ENCODE measurements at places on chromosomes 11 and 22.

- DNase-seq = no peak
Observed at GRCh38 chr11:12417691-12418611, 40.6 kb downstream of the PARVA start.

DNA sequence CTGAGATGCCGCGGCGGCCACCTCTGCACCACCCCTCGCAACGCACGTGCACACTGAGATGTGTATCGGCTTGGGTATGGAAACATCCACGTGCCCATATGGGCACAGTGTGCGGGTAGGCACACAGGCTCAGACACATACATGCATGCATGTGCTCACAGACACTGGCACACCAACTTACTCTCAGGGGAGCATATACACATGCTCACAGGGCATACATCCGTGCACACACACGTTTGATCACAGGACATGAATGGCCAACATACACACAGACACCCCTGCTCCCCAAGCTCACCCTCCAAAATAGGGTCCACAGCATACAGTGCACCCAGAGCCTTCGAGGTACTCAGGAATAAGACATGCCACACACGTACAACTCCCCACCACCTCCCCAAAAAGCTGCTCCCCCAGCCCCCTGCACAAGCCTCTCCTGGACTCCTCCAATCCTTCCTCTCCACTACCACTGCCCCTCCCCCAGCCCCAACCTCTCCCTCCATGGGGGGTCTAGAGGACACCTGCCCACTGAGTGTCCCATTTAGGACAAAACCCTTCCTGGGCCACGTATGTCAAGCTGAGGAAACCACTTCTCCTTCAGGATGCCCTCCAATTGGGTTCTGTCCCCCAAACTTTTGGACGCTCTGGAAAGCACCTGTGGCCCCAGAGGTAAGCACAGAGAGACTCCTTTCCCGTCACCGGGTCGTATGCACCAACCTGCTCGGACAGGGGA, 53.1 kb downstream of the SLC22A12 start:
- DNase-seq = no peak

DNA sequence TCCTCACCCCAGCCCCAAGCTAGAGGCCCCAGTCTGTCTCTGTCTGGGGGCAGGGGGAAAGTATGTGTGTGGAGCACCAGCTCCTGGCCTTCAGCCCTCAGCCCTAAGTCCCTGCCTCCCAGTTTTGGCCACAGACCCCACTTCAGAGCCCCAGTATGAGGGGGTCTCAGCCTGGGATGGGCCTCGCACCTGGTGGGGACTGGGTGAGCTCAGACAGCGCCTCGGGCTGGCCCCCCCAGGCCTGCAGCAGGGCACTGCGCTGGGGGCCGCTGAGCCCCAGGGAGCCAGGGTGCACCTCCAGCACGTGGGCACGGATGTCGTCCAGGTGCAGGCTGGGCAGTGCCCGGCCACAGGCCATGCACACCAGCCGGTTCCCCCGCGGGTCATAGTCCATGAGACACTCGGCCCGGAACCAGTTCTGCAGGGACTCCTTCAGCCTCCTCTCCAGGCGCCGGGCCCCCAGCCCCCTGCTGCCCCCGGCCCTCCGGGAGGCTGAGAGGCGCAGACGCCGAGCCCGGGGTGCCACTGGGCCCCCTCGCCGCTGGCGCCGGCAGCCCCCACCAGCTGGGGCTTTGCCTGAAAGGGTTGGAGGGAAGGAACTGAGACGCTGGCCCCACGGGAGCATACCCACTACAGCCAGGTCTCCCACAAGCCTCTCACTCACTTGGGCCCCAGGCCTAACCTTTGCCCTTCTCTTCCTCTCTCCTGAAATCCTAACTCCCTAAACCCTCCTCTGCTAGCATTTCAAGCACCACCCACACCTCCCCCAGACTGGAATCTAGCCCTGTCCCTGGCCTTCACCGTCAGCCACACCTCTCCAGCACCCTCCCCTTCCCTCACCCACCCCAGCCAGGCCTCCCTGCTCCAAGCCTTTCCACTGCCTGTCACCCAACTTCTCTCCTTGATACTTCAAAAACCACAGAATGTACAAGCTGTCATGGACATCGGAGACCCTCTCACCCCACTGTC, 3.6 kb downstream of the ZFTA start:
- DNase-seq = no peak

DNA sequence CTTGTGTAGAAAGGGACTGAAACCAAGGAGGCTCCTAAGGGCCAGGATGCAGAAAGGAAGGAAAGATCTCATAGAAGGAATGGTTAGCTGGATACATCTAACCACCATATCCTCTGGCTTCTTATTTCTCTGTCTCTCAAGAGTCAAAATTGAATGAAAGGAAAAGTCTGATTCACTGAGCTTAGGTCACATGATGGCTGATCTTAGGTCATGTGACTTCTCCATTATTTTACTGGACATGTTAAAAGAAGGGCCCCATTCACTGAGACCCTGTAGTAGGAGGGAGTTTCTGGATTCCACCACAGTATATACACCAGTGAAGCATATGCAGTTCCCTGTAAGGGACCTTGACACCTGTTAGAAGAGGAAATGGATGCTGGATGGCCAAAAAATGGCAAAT, 516.6 kb downstream of the NELL1 start:
- no peak for DNase-seq

- peak; percentile 39 for DNase-seq
Observed at GRCh38 chr22:49975543-49976389, 15.2 kb downstream of the PIM3 start.

GRCh38 chr11:134125507-134125906, 56.6 kb downstream of the JAM3 start:
- no peak for DNase-seq

GRCh38 chr22:30318799-30319419, 7.8 kb downstream of the TBC1D10A start:
- no peak for DNase-seq

GRCh38 chr22:29979777-29980321, 96.9 kb downstream of the MTMR3 start:
- no peak for DNase-seq

- DNase-seq = no peak
Observed at GRCh38 chr11:68020575-68020974, 9.9 kb upstream of the NDUFS8 start.

Data from CD4-positive, alpha-beta T cell treated with Interleukin-21 for 1 hour (primary cell).